ENCODE measurements at places on chromosomes 6 and 20. TPM values are rescaled to one million over a fixed set of nuclear protein-coding genes. Genes with fewer than 3 reads are reported as not detected.

The HRH3 gene
- 30.9 TPM for polyA plus RNA-seq

The ADA gene
- 5.0 TPM for polyA plus RNA-seq

The ENPP4 gene
- 8.2 TPM for polyA plus RNA-seq

The LY6G6D gene
- not detected for polyA plus RNA-seq

The SRMS gene
- polyA plus RNA-seq: not detected

The SLC17A1 gene
- not detected for polyA plus RNA-seq

The PLN gene
- polyA plus RNA-seq: 27.6 TPM

The PGC gene
- polyA plus RNA-seq: not detected

The BAG2 gene
- 0.63 TPM for polyA plus RNA-seq

The TFAP2D gene
- not detected for polyA plus RNA-seq

The NMBR gene
- 0.41 TPM for polyA plus RNA-seq

The SLC22A3 gene
- 0.85 TPM for polyA plus RNA-seq

The RNF144B gene
- polyA plus RNA-seq: 2.8 TPM

The SIRPG gene
- polyA plus RNA-seq: not detected

The TFAP2C gene
- polyA plus RNA-seq: 4.0 TPM

The NFATC2 gene
- polyA plus RNA-seq: 3.0 TPM

The KCNK15 gene
- 0.12 TPM for polyA plus RNA-seq

The PBOV1 gene
- not detected for polyA plus RNA-seq

The SNX14 gene
- polyA plus RNA-seq: 23.0 TPM

- DNase-seq: peak; percentile 85
These were observed 1.1 kb downstream of the TCP11 start for GRCh38 chr6:35139924-35140638.

- DNase-seq: no peak
These were observed 66.3 kb downstream of the VTA1 start for GRCh38 chr6:142213402-142213801.

GRCh38 chr6:170097505-170098427 lies 193.1 kb downstream of the DLL1 start:
- DNase-seq: no peak

DNA sequence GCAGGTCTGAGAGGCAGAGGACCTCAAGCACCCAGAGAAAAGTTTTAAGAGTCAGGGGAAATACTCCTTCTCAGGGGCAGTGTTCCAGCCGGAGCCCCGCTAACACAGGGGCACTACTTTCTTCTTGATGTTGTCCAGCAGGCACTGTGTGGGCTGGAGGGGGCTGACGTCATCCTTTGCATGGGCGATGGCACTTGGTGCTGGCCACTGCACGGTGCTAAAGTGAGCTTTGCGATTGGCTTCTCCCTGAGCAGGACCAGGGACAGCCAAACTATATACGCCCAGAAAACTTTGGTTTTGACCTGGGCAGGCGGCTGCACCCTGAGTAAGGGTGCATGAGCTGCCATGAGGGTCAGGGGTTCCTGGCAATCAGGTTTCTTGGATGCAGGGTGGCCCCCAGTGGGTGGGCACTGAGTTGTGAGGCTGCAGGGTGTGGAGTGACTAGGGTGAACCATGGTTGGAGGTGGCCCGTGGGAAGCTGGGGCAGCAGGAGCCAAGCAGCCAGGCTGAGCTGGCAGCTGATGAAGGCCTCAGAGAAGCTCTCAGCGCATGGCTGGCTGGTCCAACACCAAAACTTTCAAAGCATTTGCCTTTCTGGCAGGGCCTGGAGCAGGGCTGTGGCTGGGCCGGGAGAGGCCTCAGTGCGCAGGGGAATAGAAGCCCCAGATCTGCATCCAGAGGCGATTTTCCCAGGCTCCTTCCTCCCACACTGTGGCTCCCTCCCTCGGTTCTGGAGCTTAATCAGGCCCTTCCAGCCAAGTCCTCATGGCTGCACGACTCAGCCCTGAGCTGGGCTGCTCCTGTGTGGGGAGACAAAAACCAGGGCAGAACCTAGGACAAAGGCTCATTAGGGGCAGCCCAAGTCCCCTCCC lies 18.3 kb downstream of the MRPS18A start:
- DNase-seq: no peak

DNA sequence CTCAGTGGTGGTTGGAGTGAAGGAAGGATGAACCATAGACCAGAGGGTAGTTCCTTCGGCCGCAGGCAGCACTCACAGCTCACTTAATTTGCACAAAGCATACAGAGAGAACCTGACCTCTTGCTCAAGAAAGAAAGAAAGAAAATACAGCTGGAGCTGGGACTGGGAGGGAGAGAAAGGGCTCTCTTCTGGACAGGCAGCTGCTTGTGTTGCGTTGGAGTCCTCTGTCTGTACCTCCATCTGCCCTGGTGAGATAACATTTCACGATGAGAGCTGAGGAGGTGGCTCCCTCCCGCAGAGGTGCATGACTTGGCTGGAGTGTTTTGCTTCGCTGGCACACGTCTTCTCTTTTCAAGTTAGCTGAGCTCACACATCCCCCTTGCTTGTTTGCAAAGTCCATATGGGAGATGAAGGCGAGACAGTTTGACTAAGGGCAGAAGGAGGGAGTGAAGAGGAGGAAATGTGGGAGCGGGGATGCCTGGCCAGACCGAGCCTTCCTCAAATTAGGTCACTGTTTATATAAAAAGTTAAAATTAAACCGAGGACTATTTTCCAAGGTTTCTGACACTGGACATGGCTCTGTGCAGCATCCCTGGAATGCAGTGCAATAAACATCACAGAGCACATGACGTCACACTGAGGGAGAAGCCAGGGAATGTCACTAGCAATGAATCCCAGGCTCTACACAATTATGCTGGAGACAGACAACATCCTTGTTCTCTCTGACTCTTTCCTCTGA lies 359.4 kb downstream of the CD83 start:
- peak; percentile 88 for DNase-seq

DNA sequence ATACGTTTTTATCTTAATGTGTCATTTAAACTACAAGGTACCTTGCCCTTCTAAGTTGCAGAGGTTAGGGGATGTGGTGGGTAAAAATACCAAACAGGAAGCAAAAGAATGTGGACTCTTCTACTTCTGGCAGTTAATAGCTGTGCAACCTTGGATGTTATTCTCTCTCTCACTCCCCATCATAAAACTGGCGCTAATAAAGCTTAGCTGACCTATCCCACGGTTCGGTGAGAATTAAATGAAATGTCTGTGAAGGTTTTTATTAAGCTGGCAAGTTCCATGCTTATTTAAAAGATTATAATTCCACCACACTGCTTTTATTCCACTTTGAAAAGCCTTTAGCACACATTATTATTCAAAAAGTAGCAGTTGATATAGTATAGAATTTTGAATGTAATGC lies 127.8 kb upstream of the SLC22A23 start:
- DNase-seq: no peak

DNA sequence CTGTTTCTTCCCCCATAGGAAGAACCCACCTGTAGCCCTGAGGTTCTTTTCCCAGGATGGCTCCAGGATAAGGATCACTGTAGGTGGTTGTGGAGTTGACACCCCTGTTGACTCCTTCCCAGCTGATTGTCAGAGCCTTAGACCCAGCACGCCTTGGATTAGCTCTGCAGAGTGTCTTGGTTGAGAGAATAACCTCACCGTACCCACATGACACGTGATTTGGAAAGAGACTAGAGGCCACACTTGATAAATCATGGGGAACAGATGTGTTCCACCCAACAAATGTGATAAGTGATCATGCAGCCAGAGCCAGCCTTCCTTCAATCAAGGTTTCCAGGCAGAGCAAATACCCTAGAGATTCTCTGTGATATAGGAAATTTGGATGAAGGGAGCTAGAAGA lies 12.2 kb downstream of the BTN3A1 start:
- no peak for DNase-seq

GRCh38 chr20:42587427-42587826 lies 602.3 kb downstream of the PTPRT start:
- no peak for DNase-seq

DNA sequence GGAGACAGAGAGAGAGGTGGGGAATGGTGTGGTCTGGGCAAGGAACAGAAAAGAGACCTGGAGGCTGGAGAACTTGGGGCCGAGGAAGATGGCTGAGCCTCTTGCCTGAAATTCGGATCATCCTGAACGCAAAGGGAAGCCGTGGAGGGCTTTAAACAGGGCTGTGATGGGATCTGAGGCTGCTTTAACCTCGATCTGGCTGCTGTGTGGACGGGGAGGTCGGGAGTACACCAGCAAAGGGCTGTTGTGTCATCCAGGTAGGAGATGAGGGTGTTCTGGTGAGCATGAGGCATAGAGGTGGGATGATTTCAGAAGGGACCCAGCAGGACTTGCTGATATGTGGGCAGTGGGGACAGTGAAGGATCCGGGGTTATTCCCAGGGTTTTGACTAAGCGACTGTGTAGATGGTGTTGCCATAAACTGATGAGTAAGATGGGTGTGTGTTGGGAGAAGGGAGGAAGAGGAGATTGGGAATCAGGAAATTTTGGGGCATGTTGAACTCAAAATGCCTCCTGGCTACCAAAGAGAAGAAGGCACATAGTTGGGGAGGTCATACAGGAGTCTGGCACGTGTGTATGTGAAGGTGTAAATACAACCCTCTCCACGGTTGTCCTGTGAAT lies 158.5 kb downstream of the NFATC2 start:
- no peak for DNase-seq

- no peak for DNase-seq
These were observed 509 bp upstream of the TPD52L2 start for GRCh38 chr20:63864545-63864977.

DNA sequence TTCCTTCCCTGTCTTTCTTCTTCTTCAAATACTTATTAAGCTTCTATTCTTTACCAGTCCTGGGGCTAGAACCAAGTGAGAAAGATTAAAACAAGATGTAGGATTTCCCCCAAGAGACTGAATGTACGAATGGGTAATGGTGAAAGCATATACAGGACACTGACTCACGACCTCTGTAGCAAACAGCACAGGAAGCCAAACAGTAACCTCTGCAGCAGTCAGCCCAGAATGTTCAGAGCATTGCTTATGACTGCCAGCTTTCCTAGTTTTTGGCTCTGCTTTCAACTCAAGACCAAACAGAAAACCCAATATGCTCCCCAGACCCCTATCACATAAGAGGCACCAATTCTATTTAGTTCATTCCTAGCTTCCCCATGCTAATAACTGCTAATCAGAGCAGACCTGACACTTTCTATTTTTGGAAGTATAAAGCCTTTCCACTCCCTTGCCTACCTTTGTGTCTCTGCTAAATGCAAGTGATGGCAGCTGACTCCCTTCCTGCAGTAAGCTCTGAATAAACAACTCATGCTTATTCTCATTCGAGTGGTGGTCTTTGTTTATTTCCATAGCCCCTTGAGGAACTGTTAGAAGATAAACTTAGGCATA lies 690.6 kb downstream of the EPM2A start:
- DNase-seq: peak; percentile 28

DNA sequence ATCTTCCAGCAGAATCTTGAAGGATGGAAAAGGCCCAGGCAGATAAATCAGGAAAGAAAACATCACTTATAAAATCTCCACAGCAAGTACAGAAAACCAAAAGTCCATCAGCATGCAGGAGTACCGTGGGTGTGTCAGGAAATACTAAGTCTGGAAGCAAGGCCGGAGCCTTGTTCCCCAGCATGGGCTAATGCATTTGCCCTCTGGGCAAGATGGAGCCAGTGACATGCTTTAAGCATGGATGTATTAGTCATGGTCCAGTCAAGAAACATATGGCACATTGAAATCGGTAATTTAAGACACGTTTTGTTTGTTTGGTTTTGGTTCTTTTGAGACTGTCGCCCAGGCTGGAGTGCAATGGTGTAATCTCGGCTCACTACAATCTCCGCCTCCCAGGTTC lies 506.0 kb upstream of the JARID2 start:
- DNase-seq: no peak

GRCh38 chr20:38112930-38113294 lies 52.2 kb downstream of the TGM2 start:
- DNase-seq: no peak

DNA sequence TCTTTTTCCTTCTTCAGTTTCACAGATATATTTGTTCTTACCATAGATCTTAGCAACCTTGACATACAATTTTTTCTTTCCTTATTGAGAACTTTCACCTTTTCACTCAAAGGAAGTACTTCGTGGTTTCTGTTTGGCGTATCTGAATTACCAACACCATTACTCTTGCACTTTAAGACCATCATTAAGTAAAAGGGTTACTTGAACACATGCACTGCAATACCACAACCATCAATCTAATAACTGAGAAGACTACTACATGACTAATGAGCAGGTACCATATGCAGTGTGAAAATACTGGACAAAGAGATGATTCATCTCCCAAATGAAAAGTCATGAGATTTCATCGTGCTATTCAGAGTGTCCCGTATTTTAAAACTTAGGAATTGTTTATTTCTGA lies 21.7 kb upstream of the SENP6 start:
- DNase-seq: no peak

DNA sequence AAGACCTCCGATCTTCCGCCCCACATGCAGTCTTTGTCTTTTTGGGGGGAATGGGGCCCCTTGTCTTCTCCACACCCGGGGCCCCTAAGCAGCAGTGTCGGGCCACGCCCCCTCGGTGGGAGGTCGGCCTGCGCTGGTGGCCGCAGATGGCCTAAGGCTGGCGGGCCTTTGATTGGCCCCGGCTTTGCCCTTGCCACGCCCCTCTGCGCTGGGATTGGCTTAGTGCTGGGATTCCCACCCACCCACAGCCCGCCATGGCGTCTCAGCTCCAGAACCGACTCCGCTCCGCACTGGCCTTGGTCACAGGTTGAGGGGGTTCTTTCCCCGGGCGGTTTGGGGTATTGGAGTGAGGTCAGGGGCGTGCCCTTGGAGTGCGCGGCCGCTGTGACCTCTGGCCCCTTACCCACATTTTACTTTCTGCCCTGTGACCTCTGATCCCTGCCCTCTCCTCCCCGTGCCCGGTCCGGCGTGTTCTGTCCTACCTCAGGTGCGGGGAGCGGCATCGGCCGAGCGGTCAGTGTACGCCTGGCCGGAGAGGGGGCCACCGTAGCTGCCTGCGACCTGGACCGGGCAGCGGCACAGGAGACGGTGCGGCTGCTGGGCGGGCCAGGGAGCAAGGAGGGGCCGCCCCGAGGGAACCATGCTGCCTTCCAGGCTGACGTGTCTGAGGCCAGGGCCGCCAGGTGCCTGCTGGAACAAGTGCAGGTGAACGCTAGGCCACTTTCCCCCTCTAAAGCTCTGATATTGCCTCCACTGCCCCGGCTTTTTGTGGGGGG lies at the start of gene HSD17B8:
Gene HSD17B8 (plus strand): TSS at position 241 of the 776 bp plus-strand sequence. CDS start 14 bp downstream, at position 255.
- peak; percentile 96 for DNase-seq

DNA sequence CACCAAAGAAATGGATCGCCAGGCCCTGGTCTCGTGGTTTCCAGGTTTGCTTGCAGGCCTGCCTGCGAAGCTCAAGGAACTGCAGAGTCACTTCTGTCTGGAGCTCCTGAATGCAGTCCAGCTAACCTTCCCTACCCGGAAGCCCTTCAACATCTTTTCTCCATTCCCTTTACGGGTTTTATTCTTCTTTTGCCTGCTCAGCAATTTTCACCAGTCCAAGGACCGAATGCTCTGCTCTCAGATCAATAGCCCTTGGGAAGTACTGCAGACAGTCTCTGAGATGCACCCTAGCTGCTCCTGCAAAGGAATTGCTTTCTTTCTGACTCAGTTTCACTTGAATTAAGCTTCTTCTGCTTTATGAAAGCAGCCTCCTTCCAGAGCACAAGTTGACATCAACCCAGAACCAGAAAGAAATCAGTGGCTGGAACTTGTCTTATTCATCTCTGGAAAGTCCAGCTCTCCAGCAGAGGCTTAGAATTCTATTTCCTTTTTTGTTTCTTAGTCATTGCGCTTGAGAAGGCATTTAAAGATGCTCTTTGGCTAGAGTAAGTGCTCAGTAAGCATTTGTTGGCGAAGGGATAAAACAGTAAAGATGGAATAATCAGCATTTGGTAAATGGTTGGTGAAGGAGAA lies 18.7 kb upstream of the YWHAB start:
- DNase-seq: no peak

- no peak for DNase-seq
These were observed 184.3 kb downstream of the PRKN start for GRCh38 chr6:162543221-162543620.

- DNase-seq: no peak
These were observed 38.3 kb downstream of the PSMG4 start for GRCh38 chr6:3297006-3297405.

Measured in brain (organoid and tissue), 16 donors.